Stimulated activated CD8-positive, alpha-beta memory T cell treated with anti-CD3 and anti-CD28 coated beads, Interleukin-15, amount 100 ng/mL, for 48 hours (primary cell): ENCODE measurements at places on chromosomes 3 and 15.

GRCh38 chr3:39086144-39086543, 21.3 kb downstream of the GORASP1 start:
- no peak for DNase-seq

GRCh38 chr15:48423896-48424475, 92.8 kb downstream of the DUT start:
- no peak for DNase-seq

GRCh38 chr15:49987198-49987785, 131.7 kb downstream of the ATP8B4 start:
- DNase-seq: no peak

DNA sequence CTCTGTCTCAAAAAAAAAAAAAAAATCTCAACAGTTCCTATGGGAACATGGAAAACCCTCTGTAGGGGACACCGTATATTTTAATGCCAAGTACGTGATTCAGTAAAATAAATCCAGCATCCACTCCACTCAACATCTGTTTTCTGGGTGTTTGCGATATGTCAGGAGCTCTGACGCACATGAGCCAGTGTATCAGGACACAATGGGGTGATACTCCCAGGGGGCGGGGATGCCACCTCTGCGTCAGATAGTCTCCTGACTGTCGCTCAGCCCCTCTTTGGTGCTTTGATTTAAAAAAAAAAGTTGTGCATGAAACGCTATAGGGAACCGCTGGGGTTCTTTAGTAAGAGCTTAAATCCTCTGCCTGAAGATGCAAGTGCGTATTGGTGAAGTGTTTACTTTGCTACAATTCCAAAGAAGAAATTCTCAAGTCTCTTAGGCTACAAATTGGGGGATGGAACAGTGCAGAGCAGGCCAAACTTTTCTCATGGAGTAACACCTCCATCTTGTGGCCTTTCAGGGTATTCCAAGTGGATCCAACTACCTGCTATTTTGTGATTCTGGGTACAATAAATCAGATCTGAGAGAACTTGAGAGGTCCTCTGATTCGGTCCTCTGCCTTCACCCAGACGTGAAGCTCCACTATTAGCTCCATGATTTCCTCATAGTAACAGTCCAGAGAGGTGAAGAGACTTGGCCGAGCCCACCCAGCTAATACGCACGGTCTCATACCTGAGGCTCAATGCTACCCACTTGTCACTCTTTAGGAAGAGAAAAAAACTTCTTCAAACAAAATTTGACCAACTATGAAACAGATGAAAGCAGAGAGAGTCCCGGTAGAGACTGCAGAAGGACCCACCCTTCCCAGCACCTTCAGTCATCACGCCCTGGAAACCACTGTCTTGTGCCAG, 9.3 kb upstream of the NR2E3 start:
- DNase-seq: no peak

DNA sequence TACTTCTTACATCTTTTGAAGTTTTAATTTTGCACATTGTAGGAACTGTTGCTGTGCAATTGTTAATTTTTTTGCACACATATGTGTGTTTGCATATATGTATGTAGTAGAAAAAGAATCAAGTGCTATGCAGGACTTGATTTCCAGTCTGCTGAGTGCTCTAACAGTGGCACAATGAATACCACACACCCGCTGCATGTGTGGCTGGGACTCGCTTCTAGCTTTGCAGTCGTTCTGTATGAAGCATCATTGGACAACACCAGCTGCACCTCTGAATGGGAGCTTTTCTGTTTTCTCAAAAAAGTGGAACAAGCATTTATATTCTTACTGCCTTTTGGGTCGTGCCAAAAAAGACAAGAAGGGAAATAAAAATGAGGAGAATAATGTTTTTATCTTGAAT, 564.7 kb downstream of the FOXP1 start:
- no peak for DNase-seq

DNA sequence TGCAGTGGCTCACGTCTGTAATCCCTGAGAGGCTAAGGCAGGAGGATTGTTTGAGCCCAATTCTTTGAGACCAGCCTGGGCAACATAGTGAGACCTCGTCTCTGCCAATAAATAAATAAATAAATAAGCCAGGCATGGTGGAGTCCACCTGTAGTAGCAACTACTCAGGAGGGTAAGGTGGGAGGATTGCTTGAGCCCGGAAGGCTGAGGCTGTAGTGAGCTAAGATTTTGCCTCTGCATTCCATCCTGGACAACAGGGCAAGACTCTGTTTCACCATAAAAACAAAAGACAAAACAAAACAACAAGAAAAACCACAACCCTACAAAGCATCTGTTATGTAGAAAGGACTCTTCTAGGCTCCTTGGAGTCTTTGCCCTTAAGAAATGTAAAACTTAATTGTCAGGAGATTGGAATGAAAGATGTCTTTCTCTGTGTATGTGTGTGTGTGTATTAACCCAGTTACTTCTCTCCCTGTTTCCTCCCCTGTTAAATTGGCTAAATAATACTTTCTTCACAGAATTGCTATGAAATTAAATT, 9.5 kb downstream of the NECTIN3 start:
- DNase-seq: no peak

DNA sequence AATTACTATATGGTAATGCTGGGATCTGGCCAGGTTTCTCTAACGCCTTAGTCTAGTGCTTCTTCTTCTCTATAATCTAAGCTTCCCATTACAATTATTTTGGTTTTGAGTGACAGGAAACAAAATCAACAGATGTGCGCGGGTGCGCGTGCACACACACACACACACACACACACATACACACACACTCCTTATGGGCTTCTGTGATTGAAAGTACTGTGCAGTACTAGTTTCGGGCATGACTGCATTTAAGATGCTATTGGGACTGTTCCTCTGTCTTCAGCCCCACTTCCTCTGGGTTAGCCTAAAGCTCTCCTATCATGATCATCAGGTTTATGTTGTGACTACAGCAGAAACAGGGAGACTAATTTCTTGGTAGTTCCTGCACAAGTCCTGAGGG, 32.2 kb downstream of the EPHB1 start:
- DNase-seq: no peak

GRCh38 chr15:41923401-41923997, 29.6 kb upstream of the SPTBN5 start:
- DNase-seq: no peak

- DNase-seq: no peak
Observed at GRCh38 chr3:29731050-29731449, 450.2 kb downstream of the RBMS3 start.

DNA sequence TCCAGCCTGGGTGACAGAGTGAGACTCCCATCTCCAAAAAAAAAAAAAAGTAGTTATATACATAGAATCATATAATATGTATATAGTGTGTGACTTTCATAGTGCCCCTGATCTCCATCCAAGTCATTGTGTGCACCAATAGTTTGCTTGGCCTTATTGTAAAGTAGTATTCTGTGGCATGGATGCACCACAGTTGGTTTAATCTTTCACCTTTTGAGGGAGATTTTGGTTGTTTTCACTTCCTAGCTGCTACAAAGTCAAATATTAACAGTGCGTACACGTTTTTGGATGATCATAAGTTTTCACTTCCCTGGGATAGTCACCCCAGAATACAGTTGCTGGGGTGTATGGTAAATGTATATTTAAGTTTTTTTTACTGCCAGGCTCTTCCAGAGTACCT, 162.8 kb downstream of the PTPRG start:
- no peak for DNase-seq
